NCI-H1105 treated with DMSO at 0.1 percent for 48 hours (cell line): ENCODE measurements at places on chromosomes 3 and 15.
A peak's percentile ranks its signal among the peaks of the same experiment; 100 is the strongest.

DNA sequence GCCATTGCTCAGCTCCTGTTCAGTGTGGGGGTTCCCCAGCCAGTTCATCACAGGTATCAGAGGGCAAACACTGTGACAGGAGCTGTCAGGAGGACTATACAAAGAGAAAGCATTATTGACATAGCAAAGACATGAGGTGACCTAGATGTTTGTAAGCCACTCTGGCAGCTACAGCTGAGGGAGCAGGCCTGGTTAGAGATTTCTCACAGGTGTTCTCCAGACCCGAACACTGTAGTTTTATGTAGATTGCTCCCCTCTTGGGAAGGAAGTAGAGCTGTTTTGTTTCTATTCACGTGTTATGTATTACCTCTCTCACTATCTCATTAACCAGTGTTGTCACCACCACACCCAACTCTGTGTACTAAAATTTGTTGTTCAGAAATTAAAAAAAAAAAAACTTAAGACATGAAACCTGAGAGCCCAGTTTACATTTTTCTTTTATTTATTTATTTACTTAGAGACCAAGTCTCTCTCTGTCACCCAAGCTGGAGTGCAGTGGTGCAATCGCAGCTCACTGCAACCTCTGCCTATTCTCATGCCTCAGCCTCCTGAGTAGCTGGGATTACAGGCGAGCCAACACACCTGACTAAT, 123.7 kb downstream of the RBPMS2 start:
- no peak for DNase-seq

- DNase-seq: no peak
Measured at GRCh38 chr15:22878103-22878502, 39.6 kb downstream of the NIPA2 start.

DNA sequence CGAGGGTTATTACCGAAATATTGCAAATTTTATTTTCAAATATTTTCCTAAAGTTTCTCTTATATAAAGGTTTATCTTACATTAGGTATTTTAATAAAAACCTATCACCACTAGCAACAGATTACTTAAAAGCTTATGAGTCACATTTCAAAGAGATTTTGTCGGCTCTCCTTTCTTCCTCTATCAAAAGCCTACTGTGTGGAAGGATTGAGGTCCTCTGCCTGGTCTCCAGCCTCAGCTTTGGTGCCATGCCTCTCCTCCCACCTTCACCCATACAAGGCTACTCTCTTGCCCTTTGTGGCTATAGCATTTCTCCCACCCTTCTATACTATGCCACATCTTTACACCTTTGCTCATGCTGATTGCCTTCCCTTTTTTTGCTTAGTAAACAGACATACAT, 199.3 kb downstream of the TNIK start:
- DNase-seq: no peak

DNA sequence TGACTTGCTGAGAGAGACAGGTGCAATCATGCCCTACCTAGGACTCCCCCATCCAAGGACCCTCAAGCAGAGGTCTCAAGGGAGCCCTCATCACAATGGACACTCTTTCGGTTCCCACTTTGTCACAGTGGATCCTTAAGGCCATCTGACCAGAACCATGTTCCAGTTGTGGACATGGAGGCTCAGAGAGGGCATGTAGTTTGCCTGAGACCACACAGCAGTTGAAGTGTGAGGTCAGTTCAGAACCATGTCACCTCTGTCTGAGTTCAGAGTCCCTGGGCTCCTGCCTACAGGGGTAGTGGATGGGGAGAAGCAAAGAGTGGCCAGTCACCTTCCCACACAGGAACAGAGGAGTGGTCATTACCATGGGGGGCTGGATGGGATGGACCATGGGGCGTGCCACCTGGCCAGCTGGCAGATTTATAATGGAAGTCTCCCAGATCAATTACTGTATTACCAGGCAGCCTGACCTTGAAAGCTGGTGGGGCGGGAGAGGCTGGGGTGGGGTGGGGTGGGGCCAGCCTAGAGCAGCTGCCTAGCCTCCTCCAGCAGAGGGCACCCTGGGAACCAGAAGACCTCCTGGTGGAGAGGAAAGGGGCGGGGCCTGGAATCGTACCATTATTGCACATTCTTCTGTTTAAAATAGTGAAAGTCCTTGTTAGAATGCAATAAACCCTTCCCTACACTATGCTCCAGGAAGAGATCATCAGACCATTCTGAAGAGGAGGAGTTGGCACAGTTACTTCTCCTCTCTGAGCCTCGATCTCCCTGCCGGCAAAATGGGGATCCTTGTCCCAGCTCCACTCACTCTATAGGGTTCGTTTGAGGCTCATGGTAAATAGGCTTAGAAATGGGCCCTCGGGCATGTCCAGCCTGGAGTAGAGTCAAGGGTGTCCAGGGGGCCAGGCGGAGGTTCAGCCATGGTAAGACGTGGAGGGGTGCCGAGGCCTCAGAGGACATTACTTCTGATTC, 26.9 kb upstream of the LINGO1 start:
- peak; percentile 37 for DNase-seq

- DNase-seq: no peak
Measured at GRCh38 chr15:33934396-33934795, 33.9 kb upstream of the CHRM5 start.

- no peak for DNase-seq
Measured at GRCh38 chr3:134904776-134905646, 110.0 kb downstream of the EPHB1 start.

DNA sequence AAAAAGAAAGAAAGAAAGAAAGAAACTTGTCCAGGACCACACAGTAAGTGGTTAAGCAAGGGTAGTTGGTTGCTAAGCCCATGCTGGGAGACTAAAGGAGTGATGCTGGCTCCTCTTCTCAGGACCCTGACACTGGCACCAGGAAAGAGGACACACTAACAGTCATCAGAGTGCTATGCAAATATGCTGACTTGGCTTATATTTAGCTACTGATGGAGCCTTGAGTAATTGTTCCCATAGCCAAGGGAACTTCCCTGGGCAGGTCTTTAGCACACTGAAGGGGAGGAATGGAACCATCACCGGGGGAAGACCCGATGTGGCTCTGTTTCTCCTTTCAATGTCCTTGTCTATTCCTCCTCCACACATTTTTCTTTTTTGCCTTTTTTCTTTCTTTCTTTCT, 6.2 kb downstream of the TMEM40 start:
- no peak for DNase-seq

GRCh38 chr15:78407608-78408354, 30.2 kb upstream of the IREB2 start:
- DNase-seq: no peak

- DNase-seq: no peak
Measured at GRCh38 chr3:14343338-14344112, 58.9 kb upstream of the SLC6A6 start.

GRCh38 chr3:178318340-178318739, 217.9 kb upstream of the KCNMB2 start:
- DNase-seq: no peak

DNA sequence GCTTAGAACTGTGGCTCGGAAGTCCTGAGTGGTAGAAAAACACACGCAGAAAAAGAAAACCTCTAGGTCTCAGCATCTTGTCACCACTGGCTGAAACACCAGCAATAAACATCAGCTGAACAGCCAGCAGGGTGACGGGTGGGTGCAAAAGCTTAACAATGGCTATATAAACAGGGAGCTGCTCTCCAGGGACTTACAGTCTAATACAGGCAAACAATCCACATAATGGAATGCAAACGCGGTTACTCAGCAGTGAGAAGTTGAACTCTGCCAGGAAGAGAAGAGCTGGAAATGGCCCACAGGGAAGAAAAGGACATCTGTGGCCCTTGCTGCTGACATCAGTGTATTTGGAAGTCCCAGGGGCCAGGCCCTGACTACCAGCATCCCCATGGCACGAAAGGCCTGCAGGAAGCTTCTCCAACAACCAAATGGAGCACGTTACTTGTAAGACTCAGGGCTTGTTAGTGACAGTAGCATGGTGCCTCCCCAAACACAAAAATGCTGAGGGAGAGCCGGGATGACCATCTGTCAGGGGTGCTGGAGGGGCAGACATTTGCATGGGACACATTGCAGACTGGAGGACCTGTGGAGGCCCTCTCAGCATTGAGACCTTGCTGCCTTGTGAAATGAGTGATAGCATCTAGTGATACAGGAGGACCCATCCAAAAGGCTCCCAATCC, 3.0 kb downstream of the HEG1 start:
- DNase-seq: peak; percentile 11
